Activated naive CD8-positive, alpha-beta T cell treated with anti-CD3 and anti-CD28 coated beads, Interleukin-2, amount 10 ng/mL, durations not matched to agents 7 days and 5 days (primary cell): ENCODE measurements at places on chromosomes 2 and 18.

- H3K27me3 ChIP-seq, result no peaks in the 10 kb centered on the region
- H3K4me1 ChIP-seq, result peaks cover 24% of the 10 kb centered on the region
- H3K36me3 ChIP-seq, result peaks cover 60% of the 10 kb centered on the region
- no peak overlapping the region for H3K27ac ChIP-seq
- H3K4me3 ChIP-seq, result no peak overlapping the region
Observed at GRCh38 chr2:27992787-27993401, 102.4 kb downstream of the BABAM2 start.

- H3K27ac ChIP-seq, result peak overlapping the region; percentile 90
- DNase-seq, result no peak
- no peaks in the 10 kb centered on the region for H3K27me3 ChIP-seq
- peak overlapping the region; percentile 92 for H3K4me3 ChIP-seq
- H3K36me3 ChIP-seq, result peaks cover 18% of the 10 kb centered on the region
- H3K4me1 ChIP-seq, result peaks cover 77% of the 10 kb centered on the region
Observed at GRCh38 chr2:197239434-197239833, 71.1 kb downstream of the ANKRD44 start.

GRCh38 chr18:10690366-10690765 lies 164.5 kb downstream of the NAPG start:
- H3K27ac ChIP-seq, result no peak overlapping the region
- no peak overlapping the region for H3K4me3 ChIP-seq
- H3K36me3 ChIP-seq, result no peaks in the 10 kb centered on the region
- no peaks in the 10 kb centered on the region for H3K4me1 ChIP-seq
- peaks cover 13% of the 10 kb centered on the region for H3K27me3 ChIP-seq

- no peaks in the 10 kb centered on the region for H3K36me3 ChIP-seq
- no peak overlapping the region for H3K4me3 ChIP-seq
- peaks cover 12% of the 10 kb centered on the region for H3K27me3 ChIP-seq
Observed at GRCh38 chr2:558879-559278, 118.3 kb downstream of the TMEM18 start.

DNA sequence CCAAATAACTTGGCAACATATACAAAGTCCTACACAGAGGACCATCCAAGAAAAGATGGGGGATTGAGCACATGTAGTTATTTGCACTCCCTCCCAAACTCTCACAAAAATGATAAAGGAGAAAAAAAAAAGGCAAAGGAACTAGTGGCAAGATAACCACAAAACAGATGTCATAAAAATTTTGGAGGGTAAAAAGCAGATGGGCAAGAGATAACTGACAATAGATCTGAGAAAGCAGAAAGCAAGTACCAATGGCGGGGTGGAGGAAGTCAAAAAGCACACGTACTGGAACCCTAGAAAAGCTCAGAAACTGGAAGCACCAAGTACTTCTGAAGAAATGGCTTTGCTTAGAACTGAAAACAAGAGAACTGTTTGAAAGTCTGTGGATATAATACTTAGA lies 82.0 kb downstream of the WDPCP start:
- H3K4me3 ChIP-seq, result peak overlapping the region; percentile 10
- no peak overlapping the region for H3K27ac ChIP-seq
- peaks cover 6% of the 10 kb centered on the region for H3K4me1 ChIP-seq
- H3K36me3 ChIP-seq, result peaks cover 2% of the 10 kb centered on the region
- DNase-seq, result no peak

GRCh38 chr18:72849671-72850070 lies 18.1 kb downstream of the NETO1 start:
- H3K4me1 ChIP-seq, result no peaks in the 10 kb centered on the region
- H3K4me3 ChIP-seq, result no peak overlapping the region
